Activated CD4-positive, alpha-beta T cell treated with anti-CD3 and anti-CD28 coated beads for 48 hours (primary cell): ENCODE measurements at places on chromosomes 4 and X.

- DNase-seq, result peak; percentile 18
Observed at GRCh38 chr4:128379860-128380259, 92.2 kb upstream of the PGRMC2 start.

- DNase-seq, result no peak
Observed at GRCh38 chr4:95546866-95547714, 1.7 kb downstream of the UNC5C start.

- DNase-seq, result no peak
Observed at GRCh38 chrX:19291086-19291485, 52.6 kb upstream of the PDHA1 start.

DNA sequence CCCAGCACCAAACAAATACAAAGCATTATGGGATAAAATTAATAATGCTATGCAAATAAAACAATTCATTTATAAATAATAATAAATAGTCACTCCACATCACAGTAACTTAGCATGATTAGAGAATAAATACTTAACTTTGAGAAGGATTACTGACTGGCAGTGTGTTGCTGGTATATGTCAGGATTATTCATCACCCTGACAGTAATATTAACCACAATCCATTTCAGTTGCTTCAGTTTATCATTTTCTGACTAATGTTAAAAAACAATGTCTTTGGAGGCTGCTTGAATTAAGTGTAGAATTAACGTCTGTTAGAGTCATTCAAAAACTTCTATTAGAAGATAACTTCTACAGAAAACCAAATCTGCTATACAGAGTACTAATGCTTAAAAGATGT lies 124.1 kb upstream of the MAB21L2 start:
- no peak for DNase-seq

DNA sequence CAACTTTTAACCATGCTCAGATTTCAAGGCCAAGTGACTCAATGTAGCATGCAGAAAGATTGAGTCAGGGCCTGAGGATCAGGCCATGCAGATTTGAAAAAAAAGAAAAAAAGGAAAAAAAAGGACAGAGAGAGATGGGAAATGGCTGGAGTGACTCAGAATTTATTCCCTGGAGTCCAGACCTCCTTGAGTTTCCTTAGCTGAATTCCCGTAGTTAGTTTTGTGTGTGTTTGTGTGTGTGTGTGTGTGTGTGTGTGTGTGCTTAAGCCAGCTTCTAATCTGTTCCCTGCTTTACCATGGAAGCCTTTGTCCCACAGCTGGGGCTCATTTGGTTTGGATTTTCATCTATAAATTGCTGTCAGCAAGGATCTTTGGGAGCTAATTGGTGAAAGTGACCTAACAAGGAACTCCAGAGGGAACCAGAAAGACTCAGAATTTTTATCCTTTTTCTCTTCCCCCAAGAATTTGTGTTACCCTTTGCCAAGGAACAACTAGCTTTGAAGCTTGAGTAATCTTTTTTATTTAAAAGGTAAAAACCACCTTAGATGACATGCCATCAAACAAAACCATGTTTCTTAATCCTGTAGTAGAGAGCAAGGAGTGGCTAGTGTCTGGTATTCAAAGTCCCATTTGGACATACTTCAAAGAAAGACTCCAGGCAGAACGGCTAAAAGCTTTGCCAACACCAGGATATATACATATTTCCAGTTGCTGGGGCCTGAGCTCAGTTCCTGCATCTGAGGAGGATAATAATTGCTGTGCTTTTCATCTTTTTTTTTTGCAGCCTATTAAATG lies 109.0 kb upstream of the DDIT4L start:
- no peak for DNase-seq

- no peak for DNase-seq
Observed at GRCh38 chr4:102789317-102789717, 28.5 kb upstream of the MANBA start.

DNA sequence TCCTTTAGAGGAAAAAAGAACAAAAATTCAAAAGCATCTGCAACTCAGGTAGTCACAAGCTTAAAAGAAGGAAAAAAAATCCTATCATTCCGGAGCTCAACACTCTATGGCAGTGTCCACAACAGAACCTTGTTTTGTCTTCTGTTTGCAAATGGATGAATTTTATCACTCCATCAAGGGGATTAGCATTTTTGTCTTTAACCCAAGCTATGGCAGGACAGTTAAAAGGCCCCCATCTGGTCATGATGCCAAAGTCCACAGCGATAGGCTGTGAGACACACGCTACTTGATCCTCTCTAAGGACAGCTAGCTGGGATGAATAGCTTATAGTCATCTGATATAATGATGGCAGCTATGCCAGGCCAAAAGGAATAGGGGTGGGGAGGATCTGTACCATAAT lies 16.6 kb downstream of the AMER1 start:
- DNase-seq, result no peak

DNA sequence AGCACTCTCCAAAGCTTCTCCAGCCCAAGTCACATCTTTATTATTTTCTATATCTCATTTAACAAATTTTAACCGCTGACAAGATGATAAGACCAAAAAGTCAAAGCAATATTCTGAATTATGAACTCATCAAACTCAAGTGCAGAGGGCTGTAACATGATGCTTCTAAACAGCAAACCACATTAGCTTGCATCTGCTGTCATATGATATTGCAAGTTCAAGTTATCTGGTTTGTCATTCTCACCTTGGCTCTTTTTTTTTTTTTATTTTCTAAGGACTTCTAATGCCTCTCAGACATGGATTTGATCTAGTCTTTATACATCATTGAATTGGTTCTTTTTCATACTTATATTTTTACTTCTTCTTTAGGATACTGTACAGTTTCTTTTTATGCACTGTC lies 93.4 kb downstream of the SLC10A7 start:
- DNase-seq, result no peak

- no peak for DNase-seq
Observed at GRCh38 chr4:2915789-2916188, 47.4 kb downstream of the NOP14 start.

- peak; percentile 64 for DNase-seq
Observed at GRCh38 chrX:39196192-39197102, 395.2 kb downstream of the MID1IP1 start.

GRCh38 chr4:125104616-125105015 lies 210.1 kb upstream of the FAT4 start:
- no peak for DNase-seq

DNA sequence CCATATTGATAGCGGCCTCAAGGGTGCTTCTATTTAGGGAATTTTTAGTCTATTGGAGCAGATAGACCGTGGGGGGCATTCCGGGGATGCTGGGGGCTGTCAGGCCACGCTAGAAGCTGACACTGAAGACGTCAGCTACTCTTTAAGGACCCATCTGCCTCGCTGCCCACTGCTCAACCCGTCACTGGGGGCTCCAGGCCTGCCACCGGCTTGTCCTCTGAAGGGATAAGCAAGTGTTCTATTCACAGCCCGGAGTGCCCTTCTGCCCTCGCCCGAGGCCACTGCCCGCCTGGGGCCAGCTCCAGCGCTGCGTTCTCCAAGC lies 679 bp upstream of the MSL3 start:
- no peak for DNase-seq

DNA sequence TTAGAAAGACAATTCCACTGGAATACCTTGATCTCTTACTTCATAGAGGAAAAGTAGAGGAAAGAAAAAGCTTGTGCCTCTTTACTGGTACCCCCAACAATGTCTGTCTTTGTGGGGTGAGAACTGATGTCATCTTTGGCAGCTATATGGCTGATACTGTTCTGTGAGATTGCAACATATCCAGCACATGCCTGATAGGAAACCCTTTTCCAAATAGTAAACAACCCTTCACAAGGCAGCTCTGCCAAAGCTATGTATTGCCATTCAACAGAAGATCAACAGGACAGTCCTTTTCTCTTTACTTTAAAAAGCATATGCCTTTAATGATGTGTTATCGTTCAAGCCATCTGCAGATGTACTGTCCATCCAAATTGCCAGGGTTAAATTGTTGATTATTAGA lies 105.9 kb downstream of the IL1RAPL1 start:
- no peak for DNase-seq

DNA sequence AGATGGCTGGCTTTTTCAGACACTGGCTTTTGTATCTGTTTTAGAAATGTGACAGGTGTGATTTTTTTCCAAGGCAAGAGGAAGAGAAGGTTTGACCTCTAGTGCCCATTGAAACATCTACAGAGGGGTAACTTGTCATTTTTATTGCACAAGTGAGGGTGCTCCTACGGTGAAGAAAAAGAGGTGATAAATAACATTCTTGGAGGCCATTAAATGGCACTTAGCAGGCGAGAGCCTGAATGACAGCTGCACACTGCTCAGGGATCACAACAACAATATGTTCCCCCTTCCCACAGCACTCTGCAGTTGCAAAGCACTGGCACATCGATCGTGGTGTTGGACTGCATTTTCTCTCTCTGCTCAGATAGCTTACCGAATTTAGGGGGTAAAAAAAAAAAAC lies 22.9 kb downstream of the FAM184B start:
- DNase-seq, result no peak

GRCh38 chrX:153878969-153879653 lies 6.9 kb downstream of the L1CAM start:
- no peak for DNase-seq

GRCh38 chr4:119835613-119835910 lies 207.0 kb upstream of the PDE5A start:
- no peak for DNase-seq

DNA sequence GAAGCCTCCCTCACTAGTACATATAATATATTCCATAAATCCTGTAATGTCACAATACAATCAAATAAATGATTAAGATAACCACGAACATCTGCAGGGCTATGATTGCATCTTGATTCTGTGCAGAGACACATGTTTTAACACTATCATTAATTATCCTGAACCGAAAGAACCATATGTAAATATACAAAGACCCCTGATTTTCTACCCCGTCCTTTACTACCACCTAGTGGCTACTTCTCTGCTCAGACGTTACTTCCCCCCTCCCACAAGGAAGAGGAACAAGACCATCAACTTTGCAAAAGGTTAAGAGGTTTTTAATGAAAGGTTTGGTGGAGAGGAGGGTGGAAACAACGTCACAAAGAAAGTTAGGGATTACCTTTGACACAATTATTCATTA lies 134.0 kb downstream of the COL4A6 start:
- no peak for DNase-seq

DNA sequence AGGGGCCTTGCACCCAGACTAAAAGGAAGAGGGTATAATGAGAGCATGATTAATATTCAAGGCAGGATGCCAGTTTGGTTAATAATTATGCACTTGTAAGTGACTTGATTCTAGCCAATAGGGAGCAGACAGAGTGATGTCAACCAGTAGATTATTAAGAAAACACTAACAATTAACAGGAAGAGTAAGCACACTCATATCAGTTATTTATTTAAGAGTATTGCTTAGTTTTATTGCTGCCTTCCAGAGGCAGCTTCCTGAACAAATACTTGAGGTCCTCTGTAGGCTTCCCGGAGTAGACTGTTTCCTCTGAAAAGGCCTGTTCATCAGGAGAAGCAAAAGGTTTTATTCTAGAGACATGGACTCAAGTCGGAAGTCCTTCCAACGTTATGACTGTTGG lies 129.1 kb upstream of the AFF2 start:
- no peak for DNase-seq

DNA sequence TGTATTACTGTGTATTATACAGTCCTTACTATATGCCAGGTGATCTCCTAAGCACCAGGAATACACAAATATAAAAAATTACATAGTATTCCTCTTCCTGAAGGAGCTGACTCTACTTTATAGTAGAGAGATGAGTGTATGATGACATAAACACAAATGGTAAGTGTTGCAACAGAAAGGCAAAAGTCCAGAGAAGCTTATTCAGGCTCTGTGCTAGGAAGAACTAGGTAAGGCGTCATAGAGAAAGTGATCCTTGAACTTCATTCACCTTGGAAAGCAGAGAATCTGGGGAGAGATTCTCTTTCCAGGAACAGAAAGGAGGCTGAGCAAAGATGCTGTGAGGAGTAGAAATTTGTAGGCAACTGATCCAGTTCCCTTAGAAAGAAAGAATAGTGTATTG lies 115.0 kb upstream of the KCNIP4 start:
- DNase-seq, result no peak

GRCh38 chrX:69961365-69962072 lies 88.2 kb downstream of the AWAT2 start:
- no peak for DNase-seq

GRCh38 chr4:56681158-56681852 lies at the start of gene HOPX:
HOPX (minus strand) TSS chr4:56681296; CDS start chr4:56657816, 23,480 bp downstream.
- DNase-seq, result peak; percentile 80

DNA sequence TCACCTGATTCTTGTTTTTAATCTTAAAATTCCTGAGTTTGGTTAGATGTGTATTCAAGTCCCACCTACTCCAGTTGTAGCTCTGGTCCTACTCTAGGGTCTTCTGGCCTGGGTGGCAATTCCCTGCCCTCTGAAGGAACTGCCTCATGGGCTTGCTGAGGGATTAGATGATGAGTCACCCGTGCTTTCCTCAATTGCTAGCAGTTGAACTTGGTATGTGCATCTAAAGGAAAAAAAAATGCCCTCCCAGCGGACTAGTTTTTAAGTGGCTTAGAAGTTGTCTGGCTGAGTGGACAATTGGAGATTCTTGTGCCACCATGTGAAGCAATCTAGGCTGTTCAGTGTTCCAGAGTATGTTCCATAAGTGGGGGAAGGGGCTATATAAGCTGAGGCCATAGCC lies 127.0 kb downstream of the CCNG2 start:
- DNase-seq, result no peak

DNA sequence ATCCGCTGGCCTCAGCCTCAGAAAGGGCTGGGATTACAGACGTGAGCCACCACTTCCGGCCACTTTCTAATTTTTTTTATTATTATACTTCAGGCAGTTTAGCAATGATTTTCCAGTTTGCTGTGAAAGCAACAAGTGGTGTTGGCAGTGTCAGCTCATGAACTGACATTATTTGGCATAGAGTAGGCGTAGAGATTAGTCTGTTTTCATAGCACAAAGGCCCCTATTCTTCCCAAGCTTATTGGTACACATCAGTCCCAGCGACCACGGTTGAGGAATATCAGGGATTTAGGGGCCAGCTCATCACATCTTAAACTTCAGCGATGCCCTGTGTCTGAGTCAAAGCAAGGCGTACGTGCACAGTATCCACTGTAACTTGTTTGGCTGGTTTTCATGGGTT lies 53.0 kb upstream of the RASSF6 start:
- no peak for DNase-seq

DNA sequence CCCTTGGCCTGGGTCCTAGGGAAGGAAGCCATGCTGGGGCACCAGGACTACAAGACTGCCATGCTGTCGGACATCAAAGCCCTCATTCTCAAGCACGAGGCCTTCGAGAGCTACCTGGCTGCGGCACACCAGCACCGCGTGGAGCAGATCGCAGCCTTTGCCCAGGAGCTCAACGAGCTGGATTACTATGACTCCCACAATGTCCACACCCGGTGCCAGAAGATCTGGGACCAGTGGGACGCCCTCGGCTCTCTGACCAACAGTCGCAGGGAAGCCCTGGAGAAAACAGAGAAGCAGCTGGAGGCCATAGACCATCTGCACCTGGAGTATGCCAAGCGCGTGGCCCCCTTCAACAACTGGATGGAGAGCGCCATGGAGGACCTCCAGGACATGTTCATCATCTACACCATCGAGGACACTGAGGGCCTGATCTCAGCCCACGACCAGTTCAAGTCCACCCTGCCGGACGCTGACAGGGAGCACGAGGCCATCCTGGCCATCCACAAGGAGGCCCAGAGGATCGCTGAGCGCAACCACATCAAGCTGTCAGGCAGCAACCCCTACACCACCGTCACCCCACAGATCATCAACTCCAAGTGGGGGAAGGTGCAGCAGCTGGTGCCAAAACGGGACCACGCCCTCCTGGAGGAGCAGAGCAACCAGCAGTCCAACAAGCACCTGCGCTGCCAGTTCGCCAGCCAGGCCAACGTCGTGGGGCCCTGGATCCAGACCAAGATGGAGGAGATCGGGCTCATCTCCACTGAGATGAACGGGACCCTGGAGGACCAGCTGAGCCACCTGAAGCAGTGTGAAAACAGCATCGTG lies 487.0 kb downstream of the TRAM1L1 start:
- no peak for DNase-seq
